GF-D8 (cell line): ENCODE measurements at places on chromosomes 1 and 21.

- no peak for DNase-seq
Measured at GRCh38 chr1:183821309-183821888, 16.5 kb downstream of the RGL1 start.

DNA sequence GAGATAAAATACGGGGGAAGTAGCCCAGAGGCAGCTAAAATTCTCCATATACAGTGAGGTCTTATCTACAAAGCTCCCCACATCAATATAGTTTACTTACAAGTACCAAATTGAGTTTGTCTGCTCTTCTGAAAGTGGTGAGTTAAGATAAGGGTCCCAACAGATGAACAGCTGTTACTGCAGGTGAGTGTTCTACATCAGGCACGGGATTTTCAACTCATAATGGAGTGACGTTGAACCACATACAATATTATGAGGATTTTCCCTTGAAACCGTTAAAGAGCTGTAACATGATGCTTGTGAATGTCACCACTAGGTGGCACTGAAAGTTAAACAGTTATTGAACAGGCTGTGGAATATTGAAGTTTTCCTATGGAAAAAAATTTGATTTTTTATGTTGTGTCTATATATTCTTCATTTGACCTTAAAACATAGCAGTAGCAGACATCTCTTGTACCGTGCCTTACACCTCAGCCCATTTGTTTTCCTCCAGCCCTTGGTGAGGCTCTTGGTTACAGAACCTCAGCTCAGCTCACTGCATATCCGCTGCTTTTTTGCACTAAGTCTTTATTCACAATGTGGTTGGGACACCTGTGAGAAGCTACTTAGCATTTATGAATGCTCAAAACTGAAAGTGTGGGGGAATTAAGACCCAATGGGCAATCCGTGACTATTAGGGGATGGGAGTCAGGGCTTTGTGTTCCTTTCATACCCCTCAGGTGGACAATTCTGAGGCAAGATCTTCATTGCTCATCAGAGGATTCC, 23.2 kb downstream of the CD1D start:
- DNase-seq: no peak

GRCh38 chr1:225987491-225988316, 11.4 kb downstream of the SDE2 start:
- DNase-seq: no peak

DNA sequence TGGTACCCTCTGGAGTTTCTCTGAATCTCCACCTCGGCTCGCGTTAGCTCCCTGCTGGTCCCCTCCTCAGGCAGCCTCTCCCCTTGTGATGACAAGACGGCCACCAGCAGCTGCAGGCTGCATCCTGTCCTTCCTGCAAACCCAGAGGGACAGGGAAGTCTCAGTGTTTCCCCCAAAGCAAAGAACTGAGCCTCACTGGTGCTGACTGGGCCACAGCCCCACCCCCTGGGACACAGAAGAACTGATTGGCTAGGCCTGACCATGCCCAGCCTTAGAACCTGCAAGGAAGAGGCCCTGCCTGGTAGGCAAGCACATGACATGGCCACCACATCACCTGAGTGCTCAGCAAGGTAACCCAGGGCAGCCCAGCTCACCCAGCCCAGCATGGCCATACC, 34.6 kb downstream of the TMEM51 start:
- DNase-seq: no peak

GRCh38 chr1:201510734-201511133, 3.8 kb upstream of the CSRP1 start:
- no peak for DNase-seq

- DNase-seq: no peak
Measured at GRCh38 chr1:162300057-162300917, 76.4 kb downstream of the SPATA46 start.

DNA sequence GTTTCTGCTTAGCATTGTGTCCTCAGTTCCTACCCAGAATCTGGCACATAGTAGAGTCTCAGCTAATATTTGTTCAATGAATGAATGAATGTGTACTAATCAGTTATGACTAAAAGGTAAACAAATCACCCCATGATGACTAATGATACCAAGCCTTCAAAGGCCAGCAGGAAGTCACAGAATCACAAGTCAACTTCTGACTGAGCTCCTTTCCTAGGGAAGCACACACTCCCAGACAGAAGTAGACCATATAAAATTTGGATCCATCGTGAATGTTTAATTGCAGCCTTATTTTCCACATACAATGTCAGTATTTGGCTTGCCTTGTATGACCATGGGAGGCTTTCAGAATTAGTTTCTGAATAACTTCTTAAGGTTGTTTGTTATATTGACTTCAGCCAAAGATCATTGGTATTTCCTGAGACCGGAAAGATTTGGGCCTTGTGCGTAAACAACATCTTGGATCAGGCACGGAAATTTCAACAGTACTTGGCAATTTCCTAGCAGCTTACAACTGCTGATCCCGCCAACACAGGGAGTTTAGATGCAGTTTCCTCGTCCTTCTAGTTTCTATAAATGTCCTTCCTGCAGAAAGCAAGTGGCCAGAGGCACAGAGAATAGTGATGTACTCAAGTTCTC, 185.9 kb upstream of the ATP1B1 start:
- no peak for DNase-seq

- DNase-seq: no peak
Measured at GRCh38 chr1:21573971-21574465, 64.8 kb downstream of the ALPL start.

DNA sequence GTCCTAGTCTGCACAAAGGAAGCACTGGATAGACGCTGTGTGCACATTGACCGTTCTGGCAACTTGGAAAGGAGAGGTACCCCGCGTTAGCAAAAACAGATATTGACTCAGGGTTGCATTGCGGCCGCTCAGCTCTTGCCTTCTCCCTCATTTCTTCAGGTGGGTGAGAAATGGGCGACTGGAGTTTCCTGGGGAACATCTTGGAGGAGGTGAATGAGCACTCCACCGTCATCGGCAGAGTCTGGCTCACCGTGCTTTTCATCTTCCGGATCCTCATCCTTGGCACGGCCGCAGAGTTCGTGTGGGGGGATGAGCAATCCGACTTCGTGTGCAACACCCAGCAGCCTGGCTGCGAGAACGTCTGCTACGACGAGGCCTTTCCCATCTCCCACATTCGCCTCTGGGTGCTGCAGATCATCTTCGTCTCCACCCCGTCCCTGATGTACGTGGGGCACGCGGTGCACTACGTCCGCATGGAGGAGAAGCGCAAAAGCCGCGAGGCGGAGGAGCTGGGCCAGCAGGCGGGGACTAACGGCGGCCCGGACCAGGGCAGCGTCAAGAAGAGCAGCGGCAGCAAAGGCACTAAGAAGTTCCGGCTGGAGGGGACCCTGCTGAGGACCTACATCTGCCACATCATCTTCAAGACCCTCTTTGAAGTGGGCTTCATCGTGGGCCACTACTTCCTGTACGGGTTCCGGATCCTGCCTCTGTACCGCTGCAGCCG, 5.4 kb downstream of the GJA8 start:
- no peak for DNase-seq
